B cell (primary cell): ENCODE measurements at places on chromosomes 13 and 19.
A peak's percentile ranks its signal among the peaks of the same experiment; 100 is the strongest.

- no peak for DNase-seq
These were observed 952.5 kb upstream of the ATXN8OS start for GRCh38 chr13:69155136-69155535.

GRCh38 chr13:29963089-29963488, 112.7 kb upstream of the UBL3 start:
- DNase-seq = no peak

DNA sequence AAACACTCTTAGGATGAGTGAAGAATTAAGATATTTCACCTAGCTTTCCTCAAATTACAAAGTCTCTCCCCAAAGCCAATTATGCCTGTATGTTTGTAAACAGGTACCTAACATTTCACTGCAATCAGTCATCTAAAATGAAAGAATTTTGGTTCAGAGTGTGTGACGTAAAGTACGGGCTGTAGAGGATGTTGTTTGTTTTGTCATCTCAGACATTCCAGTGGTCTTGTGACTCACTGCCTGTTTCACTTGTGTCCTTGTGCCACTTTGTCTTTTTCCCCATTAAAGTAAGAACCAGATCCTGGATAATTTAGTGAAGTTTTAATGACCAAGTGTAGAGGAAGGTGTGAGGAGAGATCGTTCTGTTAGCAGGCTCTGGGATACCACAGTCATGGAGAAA, 28.6 kb upstream of the EID2 start:
- DNase-seq = no peak

- no peak for DNase-seq
These were observed 8.2 kb upstream of the SIGLEC14 start for GRCh38 chr19:51654783-51655182.

DNA sequence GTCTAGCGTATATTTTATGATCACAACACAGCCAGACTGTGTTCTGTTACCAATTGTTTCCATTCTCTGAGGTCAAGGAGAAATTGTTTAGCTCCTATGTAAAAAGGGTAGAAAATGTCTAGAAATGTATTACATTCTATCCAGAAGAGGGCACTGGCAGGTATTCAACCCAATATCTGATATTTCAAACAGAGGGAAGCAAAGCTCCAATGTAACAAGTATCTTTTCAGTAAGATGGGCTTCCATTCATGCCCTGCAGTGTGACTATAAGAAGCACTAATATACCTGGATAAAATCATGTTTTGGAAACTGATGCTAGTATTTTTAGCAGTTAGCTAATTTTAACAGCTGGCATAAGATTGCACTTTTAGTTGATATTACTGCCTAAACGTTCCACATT, 312.7 kb downstream of the FGF14 start:
- no peak for DNase-seq

DNA sequence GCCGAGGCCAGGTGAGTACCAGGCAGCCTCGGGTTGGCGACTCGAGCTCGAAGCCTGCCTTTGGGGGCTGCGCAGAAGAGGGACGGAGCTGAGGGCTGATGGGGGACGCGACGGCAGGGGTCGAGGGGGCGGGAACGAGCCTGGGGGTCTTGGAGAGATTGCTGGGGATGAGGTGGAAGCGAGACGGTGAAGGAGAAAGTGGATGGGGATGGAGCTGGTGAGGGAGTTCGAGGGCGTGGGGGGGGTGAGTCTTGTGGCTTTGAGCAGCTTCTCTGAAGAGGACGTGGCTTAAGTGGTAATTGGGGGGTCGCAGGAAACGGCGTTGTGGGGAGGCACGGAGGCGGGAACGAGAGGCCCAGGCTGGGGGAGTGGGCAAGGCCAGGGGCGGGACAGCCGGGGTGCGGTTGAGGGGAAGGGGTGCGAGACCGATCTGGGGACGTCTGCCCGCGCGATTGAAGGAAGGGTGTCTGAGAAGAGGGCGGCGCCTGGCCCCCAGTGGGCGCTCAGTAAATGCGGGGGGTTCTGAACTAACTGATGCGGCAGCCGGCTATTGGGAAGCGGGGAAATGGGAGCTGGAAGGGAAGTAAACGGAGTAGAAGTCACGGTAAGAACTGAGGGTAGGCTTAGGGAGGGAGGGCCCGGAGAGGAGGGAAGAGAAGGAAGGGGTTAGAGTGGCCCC, 426 bp downstream of the MYO9B start:
- DNase-seq = no peak

DNA sequence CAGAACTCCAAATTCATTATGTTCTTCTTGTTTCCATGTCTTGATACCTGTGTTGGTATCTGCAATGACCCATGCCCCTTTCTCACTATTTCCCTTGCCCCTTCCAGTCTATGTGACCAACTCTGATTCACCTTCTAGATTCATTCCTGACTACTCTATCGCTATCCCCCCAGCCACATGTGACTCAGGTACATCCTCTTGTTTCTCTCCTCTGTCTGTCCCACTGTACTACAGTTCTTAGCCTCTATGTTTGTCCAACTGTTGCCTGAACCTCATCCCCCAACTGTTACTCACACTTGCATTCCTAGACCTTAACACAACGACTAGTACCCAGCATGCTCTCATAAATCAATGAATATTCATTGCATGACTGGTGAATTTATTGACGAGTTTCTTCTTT, 10.0 kb upstream of the FLT3 start:
- no peak for DNase-seq

GRCh38 chr13:31930901-31931522, 100.6 kb upstream of the FRY start:
- DNase-seq = no peak

DNA sequence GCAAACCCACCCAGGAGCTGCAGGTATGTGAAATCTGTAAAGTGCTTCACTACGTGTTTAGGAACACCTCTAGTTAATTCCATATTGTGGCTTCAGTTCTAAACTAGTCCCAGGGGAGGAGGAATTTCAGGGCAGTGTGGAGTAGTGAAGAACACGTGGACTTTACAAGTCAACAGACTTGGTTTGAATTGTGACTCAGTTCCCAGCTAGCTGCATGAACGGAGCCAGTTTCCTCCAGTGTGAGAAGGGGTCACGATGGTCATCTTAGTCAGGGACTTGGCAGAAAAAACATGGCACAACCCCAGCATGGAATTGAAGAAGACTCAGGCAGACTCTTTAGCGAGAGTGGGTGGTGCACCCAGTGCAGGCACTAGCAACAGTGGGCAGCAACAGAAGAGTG, 175.7 kb upstream of the UBL3 start:
- no peak for DNase-seq

GRCh38 chr19:49894011-49894664, 2.5 kb downstream of the IL4I1 start:
- DNase-seq = no peak

DNA sequence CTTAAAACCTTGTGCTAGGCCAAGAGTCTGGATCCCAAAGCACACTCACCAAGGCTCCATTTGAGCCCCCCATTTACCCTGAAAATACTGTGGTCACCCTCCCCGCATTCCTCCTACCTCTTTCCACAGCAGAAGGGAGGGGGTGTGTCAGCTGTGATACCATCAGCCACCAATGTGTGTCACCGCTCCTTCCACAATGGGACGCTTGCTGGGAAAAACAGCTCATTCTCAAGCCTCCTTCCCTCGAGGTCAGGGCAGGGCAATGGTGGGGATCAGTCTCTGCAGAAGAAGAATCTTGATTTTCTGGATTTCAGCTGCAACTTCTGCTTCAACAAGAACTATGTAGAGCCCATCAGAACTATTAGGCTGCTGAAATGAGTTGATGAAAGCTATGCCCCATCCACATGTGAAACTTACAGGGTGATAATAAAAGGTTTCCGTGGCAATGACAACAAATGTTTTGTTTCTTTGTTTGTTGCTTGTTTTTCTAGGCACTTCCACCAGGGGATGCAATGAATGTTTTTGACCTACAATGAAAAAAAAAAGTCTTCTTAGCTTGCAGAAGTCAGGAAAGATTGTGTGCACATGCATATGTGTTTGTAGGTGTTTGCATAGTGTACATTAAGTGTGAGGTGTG, 26.4 kb upstream of the ZNF507 start:
- DNase-seq = peak; percentile 17

GRCh38 chr19:49210108-49210900, 52.7 kb downstream of the TRPM4 start:
- peak; percentile 62 for DNase-seq

- no peak for DNase-seq
These were observed 128.2 kb downstream of the STOML3 start for GRCh38 chr13:38862443-38862842.

GRCh38 chr19:53704011-53704410, 72.2 kb downstream of the DPRX start:
- DNase-seq = no peak

DNA sequence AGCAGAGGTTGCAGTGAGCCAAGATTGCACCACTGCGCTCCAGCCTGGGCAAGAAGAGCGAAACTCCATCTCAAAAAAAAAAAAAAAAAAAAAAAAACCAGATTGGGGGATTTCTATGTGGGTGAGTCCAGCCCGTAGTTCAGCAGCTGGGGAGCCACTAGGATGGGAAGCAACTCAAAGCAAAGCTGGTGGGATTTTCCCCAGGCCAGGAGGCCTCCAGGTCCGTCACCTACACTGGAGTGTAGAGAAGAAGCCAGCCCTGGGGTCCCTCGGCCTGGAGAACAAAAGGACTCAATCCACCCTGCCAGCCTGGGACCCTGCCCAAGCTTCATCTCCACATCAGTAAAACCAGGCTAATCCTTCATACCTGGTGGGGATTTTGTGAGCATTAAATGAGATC, 121.3 kb upstream of the CACNA1A start:
- DNase-seq = no peak

DNA sequence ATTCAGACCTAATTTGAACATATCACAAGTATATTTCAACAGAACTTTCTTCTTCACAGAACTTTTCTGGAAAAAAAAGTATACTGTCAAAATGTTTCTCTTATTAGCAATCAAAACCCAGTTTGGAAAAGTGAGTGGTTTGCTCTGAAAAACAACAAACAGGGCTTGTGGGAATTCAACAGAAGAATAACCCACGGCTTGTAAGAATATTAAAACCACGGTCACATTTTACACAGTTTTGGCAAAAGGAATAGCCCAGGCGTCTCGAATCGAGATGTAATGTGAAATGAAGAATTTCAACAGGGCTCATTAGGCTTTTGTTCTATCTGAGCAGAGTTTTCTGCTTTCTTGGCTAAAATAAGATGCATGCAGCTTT, 70.7 kb downstream of the COL4A2 start:
- DNase-seq = no peak

- no peak for DNase-seq
These were observed 164.8 kb upstream of the ZNF536 start for GRCh38 chr19:30207357-30207756.

DNA sequence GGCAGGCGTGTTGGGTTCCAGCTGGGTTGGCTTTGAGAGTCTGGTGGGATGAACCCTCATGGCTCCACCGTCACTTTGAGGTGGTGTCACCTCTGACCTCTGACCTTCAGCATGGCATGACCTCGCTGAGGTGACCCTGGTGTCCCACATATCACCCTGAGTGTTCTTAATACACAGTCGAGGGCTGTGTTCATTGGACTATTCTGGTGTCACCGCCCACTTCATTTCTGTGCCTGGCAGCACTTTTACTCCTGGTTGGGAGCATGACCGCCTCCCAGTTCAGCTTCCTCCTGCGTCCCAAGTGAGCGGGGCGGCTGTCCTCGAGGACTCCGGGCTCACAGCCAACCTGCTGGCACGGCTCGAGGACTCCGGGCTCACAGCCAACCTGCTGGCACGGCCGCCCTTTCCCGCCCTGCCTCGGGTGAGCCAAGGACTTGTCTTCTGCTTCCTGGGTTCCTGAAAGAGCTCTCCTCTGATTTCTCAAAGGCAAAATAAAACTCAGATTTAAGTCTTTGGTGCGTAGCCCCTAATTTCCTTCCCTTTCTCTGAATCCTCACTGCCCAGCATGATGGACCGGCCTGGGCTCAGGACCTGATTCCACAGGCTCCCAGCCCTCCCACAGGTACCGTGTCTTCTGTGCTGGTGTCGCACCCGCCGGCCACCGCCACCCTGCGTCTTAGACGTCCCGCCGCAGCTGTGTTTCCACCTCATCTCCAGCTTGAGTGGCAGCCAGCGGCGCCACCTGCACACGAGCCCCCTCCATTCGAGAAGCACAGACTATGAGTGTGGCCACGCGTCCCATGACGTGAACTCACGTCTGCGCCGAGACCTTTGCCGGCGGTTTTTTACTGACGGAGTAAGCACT, 10.4 kb downstream of the ATP4B start:
- DNase-seq = no peak

DNA sequence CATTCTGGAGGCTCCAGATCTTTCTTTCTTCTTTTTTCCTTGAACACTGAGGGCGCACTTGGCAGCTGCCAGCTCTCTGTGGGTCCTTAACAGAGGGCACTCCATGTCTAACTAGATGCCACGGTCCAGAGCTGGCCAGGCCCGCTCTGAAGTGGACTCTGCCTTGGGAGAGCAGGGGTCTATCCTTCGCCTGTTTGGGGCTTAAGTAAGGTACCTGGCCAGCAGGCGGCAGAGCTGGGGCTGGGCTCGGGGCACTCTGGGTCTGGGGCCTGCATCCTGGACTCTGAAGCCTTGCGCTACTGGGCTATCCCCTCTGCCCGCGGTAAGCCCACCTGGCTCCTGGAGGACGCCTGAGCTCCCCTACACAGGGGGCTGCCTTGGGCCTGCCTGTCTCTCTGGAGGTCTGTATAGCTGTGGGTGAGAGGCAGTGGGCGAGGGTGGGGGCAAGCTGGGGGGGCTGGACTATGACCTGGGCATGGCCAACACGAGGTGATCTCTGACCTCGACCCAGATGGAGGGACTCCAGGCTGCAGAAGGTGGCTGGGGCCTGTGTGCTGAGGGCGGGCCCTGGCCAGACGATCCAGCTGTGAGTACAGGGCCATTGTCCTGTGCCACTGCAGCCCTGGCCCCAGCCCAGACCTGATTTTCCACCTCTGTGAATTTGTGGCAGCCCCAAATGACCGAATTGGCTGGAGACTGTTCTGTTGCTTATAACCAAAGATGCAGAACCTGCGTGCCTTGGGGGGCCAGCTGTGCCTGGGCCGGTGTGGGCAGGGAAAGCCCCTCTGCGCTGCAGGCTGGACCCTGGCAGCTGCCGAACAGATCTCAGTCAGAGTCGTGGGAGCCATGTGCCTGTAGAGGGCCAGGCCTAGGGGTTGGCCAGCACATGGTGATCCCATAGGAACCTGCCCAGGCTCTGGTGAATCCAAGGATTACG, 26.5 kb downstream of the CEBPG start:
- DNase-seq = no peak

DNA sequence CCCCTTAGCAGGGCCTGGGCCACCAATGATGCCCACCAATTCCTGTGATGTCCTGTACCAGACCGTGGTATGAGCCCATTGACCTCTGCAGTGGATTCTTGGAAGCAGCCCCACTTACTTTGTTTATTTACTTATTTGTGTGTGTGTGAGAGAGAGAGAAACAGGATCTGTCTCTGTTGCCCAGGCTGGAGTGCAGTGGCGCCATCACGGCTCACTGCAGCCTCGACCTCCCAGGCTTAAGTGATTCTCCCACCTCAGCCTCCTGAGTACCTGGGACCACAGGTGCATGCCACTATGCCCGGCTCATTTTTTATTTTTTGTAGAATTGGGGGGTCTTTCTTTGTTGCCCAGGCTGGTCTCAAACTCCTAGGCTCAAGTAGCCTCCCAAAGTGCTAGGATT, 13.0 kb downstream of the MYO9B start:
- DNase-seq = no peak

GRCh38 chr13:78777976-78778375, 119.0 kb upstream of the OBI1 start:
- DNase-seq = no peak

- DNase-seq = no peak
These were observed 141.7 kb upstream of the SERP2 start for GRCh38 chr13:44231786-44232516.

GRCh38 chr13:26254583-26255111, 718 bp downstream of the CDK8 start:
- DNase-seq = peak; percentile 70
